Left renal cortex interstitium (tissue), 4 donors: ENCODE measurements at places on chromosomes 12 and 14.
A peak's percentile ranks its signal among the peaks of the same experiment; 100 is the strongest.

DNA sequence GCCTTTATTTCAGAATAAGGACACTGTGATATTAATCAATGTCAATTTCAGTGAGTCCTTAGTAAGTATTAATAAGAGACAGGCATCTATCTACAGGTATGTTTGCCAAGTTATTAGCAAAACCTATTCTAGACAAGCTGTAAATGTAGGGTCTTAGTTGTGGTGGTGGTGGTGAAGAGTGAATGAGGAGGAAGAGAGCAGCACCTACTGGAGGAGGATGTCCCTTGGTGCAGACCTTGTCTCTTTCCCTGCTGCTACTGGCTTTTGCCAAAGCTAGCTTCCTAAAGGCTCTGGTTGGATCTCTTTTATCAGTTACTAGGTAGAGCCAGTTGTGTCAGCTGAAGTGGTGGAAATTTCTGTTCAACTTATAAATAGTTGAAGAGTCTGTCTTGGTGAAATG is 304.8 kb upstream of the ATP2B1 start:
- DNase-seq = no peak

DNA sequence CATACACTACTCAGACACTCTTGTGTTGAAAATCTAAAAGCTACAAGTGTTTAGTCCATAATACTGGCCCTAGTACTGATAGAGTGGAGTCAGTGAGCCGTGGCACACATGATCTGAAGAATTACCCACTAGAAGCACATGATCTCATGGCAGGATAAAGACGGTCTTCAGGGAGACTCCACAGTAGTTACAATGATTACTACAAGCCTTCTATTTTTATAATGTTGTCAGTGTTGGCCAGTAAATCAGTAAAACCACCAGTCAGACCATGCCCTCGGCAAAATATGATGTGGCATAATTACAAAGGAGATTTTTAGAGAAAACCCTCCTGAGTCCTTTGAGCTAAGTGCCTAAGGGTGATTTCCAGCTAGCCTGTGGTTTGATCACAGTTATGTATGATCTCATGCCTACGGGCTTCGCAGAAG is 114.9 kb downstream of the PDZRN4 start:
- no peak for DNase-seq

DNA sequence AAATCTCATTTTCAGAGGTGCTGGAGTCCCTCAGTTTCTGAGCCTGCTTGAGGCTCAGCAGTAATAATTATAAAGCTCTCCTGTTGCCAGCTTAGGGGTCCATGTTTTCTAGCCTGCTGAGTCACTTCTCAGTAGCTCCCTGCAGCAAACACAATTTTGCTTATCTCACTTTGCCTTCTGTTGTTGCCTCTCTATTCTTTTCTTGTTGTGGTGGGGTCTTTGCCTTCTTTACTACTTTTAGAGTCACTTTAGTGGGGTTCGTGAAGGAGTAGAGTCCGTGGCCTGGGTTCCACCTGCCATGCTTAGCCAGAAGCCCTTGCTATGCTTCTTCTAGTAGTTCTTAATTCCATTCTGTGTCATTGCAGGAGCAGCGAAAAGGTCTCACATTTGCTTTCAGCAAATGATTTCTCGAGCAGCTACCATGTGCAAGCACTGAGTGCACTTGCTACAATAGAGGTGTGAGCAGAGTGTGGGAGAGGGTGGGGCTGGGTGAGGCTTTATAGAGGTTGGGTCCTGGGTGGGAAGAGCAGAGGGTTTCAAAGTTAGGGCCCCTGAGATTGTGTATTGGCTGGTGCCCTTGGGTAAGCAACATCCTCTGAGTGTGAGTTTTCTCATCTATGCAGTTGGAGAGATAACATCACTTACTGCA is 114.3 kb downstream of the ADCK1 start:
- DNase-seq = no peak

DNA sequence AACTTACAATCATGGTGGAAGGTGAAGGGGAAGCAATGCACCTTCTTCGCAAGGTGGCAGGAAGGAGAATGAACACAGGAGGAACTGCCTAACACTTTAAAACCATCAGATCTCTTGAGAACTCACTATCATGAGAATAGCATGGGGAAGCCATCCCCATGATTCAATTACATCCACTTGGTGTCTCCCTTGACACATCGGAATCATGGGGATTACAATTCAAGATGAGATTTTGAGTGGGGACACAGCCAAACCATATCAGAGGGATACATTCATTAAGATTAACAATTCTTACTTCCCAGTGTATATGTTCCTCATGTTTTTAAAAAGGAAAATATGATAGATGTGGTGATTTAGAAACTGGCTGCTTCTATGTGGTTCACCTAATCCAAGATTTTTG is 117.9 kb downstream of the PDE3A start:
- no peak for DNase-seq

DNA sequence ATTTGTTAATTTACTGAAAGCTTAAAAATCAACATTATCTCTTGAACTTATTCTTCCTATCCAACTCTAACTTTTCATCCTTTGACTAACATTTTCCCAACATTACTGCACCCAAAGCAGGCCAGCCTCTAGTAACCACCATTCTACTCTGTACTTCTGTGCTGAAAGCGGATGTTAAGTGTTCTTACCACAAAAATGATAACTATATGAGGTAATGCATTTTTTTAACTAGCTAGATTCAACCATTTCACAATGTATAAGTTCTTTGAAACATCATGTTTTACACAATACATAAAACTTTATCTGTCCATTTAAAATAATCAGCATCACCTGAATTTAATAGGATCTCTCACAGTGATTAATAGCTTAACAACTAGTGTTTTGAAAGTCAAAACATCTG is 468.5 kb upstream of the MGAT4C start:
- DNase-seq = no peak

DNA sequence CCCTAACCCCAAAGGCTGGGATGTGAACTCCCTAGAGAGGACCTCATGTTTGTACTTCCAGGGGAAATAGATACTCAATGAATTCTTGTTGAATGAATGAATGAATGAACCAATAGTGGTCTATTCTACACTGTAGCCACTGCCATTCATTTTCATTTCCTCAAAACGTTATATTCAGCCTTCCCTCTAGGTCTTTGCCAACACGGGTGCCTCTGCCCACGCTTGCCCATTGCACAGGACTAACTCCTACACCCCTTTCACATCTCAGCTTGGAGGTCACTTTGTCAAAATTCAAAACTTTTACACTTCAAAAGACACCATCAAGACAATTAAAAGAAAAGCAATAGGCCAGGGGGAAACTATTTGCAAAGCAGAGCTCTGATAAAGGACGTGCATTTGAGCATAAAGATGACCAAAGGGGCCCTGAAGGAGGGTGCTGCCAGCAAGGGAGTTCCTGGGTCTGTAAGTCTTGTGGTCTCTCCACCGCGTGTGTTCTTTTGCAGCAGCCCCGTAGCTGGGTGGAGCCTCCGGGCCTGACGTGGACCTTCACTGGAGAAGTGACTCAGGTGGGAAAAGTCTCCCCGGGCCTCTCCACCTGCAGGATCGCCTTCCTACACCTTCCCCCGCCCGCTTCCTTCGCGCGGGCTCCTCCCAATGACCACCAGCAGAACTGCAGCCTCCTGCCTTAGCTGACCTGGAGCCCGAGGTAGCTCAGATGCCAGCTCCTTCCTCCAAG is 31.5 kb downstream of the TMEM63C start:
- DNase-seq = peak; percentile 1

DNA sequence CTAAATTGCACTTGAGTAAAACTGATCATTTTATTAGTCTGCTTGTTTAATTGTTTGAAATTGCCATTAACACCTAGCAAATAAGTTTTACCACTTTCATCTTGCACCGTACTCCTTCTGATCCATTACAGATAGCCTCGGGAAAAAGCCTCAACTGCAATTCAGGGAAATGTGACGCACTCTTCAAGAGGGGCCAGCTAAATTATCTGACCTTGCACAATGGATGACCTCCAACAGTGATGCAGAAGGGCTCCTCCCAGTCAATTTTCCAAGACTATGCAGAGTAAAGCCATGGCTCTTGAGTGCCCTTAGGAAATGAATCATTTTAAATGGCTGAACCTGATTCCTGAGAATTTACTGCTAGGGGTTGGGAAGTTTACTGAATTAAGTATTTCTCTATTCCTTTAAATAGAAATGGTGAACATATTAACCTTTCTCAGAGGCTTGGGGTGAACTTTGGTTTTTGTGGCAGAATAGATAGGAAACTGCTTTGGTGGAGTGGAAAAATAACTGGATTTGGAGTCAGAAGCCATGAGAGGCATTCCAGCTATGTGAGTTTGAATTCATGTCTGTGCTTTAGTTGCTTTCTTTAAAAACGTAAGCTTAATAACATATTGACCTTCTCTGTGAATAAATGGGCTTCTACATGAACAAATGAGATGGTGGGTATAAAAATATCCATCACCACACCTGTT is 64.8 kb upstream of the OVCH1 start:
- no peak for DNase-seq

DNA sequence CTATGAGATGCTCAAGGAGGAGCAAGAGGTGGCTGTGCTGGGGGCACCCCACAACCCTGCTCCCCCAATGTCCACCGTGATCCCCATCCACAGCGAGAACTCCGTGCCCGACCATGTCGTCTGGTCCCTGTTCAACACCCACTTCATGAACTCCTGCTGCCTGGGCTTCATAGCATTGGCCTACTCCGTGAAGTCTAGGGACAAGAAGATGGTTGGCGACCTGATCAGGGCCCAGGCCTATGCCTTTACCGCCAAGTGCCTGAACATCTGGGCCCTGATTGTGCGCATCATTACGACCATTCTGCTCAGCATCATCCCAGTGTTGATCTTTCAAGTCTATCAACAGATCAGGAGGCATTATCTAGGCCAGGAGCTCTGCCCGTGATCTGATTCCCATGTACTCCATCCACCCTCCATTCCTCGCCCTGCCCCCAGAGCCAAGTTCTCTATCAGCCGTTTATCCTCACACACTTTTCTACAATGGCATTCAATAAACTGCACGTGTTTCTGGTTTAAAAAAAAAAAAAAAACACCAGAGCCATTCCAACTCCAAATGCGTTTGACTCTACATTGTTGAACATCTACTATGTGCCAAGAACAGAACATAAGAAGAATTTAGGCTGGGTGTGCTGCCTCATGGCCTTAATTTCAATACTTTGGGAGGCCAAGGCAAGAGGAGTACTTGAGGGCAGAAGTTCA is 17.5 kb downstream of the ATXN2 start:
- DNase-seq = no peak

- no peak for DNase-seq
Observed at GRCh38 chr14:101008631-101009336, 105.3 kb upstream of the RTL1 start.

DNA sequence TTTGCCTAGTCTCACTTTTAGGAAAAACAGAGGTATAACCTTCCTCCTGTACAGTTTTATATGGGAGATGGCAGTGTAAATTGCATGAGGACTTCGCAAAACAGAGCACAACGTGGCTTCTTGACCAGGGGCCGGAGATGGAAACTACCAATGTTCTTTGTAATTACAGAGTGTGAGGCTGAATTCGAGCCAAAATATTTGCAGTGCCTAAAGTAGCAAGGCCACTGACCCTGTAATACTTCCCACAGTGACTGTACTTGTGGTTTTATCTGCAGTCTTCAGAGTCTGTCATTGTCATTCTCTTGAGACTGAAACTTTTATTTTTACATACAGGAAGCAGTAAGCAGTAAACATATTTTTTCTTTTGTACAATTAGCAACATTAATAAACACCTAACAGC is 98.9 kb downstream of the RERG start:
- DNase-seq = no peak

DNA sequence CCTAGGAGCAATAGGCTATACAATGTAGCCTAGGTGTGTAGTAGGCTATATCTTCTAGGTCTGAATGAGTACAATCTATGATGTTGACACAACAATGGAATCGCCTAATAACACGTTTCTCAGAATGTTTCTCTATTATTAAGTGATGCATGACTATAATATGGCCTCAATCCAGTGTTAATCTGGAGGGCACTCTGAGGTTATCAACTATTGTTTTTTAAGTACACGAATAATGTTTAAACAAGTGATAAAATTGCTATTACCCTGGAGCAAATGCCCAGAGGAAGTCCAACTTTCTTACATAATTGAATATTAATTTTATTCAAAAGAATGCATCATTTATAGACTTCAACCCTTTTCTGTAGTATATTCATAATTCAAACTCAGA is 16.4 kb upstream of the CNIH1 start:
- no peak for DNase-seq

- no peak for DNase-seq
Observed at GRCh38 chr12:18898470-18898869, 160.6 kb downstream of the CAPZA3 start.
